Heart left ventricle (tissue), 16 donors: ENCODE measurements at places on chromosomes 6 and 20. TPM values are rescaled to one million over a fixed set of nuclear protein-coding genes. Genes with fewer than 3 reads are reported as not detected.

- DNase-seq: no peak
Measured at GRCh38 chr20:56605261-56605996, 23.7 kb upstream of the TFAP2C start.

GRCh38 chr20:4099905-4100675, 84.7 kb upstream of the RNF24 start:
- no peak for DNase-seq

- DNase-seq: peak; percentile 81
Measured at GRCh38 chr20:48827855-48828733, at the start of gene PREX1. Gene PREX1 (minus strand): TSS chr20:48827999. CDS start chr20:48827860, 139 bp downstream.

Gene CRISP2
- total RNA-seq: not detected

Gene ALDH8A1
- total RNA-seq: 0.16 TPM
